Skeletal muscle tissue (tissue), 5 donors: ENCODE measurements at places on chromosomes 7 and 10. TPM values are rescaled to one million over a fixed set of nuclear protein-coding genes. Genes with fewer than 3 reads are reported as not detected.

MMP21 gene
- total RNA-seq: under 0.01 TPM

ADRA2A gene
- 2.1 TPM for total RNA-seq

HOXA11 gene
- total RNA-seq: 2.1 TPM

ANKRD61 gene
- total RNA-seq: not detected

MYO1G gene
- 1.6 TPM for total RNA-seq

PCLO gene
- total RNA-seq: 0.52 TPM

NKX6-2 gene
- total RNA-seq: not detected

DNAH11 gene
- total RNA-seq: under 0.01 TPM

NODAL gene
- total RNA-seq: not detected

PRSS1 gene
- total RNA-seq: not detected

IL2RA gene
- not detected for total RNA-seq

GOLGA7B gene
- total RNA-seq: not detected

CPXM2 gene
- 0.52 TPM for total RNA-seq

C10orf105 gene
- not detected for total RNA-seq

CYP2C19 gene
- not detected for total RNA-seq

GIMAP7 gene
- total RNA-seq: 4.2 TPM

C10orf53 gene
- not detected for total RNA-seq

GARIN1A gene
- 0.52 TPM for total RNA-seq

FAM20C gene
- 14.6 TPM for total RNA-seq
